ENCODE measurements at places on chromosomes 12 and 14.

- no peak for DNase-seq
Observed at GRCh38 chr12:98594050-98594835, 757 bp downstream of the SLC25A3 start.

DNA sequence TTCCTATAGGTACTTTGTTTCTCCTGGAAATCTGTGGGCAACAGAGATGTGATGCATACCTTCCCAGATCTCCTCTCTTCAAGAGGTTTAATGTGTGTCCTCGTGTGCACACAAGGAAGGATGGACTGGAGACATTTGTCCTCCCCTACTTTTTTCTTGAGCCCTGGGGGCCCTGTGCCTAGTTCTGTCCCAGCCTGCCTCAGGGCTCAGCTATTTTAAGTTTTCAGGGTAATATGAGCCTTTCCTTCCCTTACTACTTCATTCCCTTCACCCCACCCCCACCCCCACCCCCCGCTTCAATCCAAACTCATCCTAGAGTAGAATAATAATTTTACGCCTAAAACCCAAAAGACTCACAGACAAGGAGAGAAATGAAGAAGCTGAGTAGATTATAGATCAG, 446 bp downstream of the STAC3 start:
- no peak for DNase-seq

DNA sequence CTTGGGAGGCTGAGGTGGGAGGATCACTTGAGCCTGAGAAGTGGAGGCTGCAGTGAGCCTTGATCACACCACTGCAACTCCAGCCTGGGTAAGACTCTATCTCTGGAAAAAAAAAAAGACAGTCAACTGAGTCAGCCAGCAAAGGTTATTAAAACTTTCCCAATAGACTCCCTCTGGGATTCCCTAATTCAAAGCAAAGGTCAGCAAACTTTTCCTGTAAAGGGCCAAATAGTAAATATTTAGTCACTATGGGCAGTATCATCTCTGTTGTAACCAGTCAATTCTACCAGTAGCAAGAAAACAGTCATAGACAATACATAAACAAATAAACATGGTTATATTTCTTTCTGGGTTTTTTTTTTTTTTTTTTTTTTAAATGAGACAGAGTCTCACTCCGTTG, 122.5 kb downstream of the IPO8 start:
- DNase-seq: no peak

DNA sequence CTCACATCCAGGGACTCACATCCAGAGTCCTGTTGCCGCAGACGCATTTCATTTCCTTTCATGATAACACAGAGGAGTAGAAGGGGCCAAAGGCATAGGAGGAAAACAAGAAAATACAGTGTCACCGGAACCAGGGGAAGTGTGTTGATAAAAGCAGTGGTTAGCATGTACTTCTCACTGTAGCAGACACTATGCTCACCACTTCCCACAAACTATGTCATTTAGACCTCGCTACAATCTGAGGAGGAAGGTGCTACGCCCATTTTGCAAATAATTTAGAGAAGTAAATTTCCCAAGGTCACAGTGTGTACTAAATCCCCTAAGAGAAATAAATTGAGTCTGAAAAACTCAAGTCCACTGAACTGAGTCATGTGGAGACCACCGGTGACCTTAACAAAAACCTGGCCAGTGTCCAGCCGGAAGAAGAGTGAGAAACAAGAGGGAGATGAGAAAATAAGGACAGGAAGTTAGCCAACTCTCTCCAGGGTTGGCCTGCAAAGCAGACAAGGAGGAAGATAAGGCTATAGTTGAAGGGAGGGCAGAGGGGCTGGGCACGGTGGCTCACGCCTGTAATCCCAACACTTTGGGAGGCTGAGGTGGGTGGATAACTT, 25.8 kb upstream of the TMCC3 start:
- DNase-seq: no peak

GRCh38 chr12:106001105-106001836, 137.5 kb downstream of the NUAK1 start:
- DNase-seq: no peak

DNA sequence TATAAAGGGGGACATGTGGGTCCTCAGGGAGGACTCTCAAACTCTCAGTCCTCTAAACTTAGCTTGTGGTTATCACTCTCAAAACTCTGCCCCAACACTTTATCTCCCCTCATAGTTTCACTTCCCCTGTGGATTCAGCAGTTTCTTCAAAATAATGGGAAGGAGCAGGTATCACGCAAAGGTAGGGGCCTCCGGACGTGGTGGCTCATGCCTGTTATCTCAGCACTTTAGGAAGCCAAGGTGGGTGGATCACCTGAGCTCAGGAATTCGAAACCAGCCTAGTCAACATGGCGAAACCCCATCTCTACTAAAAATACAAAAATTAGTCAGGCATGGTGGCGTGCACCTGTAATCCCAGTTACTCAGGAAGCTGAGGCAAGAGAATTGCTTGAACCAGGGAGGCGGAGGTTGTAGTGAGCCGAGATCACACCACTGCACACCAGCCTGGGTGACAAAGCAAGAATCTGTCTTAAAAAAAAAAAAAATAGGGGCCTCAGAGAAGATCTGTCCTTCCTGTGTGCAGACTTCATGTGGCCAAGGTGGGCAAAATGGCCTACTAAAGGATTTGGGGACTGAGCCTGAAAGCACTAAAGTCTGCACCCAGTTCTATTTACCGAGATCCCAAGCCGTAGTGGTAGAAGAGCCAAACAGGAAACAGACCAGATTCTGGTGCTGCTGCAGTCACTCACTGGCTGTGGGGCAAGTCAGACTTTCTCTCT, 6.4 kb downstream of the ITGB7 start:
- DNase-seq: no peak

GRCh38 chr14:94394581-94395207, 6.3 kb upstream of the SERPINA1 start:
- DNase-seq: no peak

DNA sequence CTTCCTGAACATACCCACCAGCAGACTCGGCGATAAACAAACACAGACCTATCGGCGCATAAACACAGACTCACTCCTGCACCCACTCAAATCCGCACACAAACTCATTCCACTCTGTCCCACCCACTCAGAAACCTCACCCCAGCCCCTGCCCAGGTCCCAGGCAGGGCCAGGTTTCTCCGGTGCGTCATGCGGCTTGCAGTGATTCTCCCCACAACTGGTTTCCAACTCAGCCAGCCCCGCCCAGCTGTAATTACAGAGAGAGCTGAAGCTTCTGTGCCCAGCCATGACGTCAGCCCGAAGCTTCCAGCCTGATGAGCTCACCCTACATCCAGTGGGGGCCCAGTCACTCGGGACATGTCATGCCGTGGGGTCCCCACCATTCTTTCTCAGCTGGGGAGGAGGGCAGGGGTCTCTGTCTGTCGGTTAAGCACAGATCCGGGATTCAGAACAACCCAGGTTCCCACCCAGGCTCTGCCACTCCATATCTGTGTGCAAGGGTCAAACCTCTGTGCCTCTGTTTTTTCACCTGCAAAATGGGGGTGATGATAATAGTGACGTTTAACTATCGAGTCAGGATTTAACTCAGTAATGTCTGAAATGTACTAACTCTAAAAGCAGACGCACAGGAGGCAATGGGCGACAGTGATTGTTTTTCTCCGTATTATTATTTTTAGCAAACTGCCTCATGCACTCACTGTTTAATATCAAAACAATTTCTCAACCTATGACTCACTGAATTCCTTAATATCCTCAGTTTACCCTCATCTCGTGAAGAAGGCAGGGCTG, 2.3 kb upstream of the HSPB8 start:
- DNase-seq: peak; percentile 88

DNA sequence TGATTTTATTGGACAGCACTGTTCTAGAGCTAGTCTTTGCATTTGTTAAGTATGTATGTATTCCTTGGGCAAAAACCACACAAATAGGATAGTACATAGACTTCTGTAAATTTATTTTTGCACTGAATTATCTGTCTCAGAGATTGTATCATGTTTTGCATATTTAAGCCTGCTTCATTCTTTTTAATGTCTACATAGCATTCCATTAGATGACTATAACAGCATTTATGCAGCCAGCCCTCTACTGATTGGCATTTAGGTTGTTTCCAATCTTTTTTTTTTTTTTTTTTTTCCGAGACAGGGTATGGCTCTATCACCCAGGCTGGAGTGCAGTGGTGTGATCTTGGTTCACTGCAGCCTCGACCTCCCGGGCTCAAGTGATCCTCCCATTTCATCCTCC, 34.5 kb downstream of the SYNDIG1L start:
- DNase-seq: no peak

- DNase-seq: peak; percentile 77
Observed at GRCh38 chr14:21383848-21384493, at the start of gene SUPT16H. SUPT16H (minus strand) TSS chr14:21384019; CDS start chr14:21383927, 92 bp downstream.

GRCh38 chr12:104282109-104282508, 21.4 kb upstream of the EID3 start:
- DNase-seq: no peak

- DNase-seq: no peak
Observed at GRCh38 chr14:76268047-76268431, 107.9 kb upstream of the ESRRB start.

DNA sequence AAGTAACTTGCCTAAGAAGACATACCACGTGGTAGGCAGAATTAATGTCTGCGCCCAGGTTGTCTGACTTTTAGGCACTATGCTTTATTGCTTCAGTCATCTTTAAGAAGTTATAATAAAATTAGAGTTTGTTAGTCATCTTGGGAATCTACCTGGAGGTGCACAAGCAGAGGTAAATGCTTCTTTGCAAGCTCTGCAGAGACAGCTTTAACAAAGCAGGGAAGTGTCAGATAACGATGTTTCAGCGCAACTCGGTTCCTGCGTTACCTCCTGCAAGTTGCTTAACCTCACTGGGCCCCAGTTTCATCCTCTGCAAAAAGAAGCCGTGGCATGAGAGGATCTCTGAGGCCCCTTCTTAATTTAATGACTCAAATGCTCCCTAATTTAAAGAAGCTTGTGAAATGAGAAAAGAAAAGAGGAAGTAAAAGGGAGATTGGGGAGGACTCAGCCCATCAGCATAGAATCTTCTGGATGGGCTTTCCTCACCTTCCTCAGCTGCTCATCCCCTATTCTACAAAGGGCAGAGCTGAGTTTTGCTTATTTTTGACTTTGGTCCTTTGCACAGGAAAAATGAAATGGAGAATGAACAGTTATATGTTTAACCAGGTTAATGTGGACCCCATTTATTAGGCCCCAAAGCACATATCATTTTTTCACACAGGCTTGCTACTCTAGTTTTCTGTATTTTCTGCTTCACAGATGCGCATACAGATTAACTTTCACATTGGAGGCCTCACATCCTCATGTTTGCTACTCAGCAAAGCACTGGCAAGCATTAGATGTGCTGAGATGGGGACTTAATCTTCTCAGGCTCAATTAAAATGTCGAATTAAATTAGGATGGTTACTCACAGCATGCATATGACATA, 5.1 kb downstream of the ARHGDIB start:
- no peak for DNase-seq

- no peak for DNase-seq
Observed at GRCh38 chr12:42669553-42669952, 80.0 kb upstream of the PRICKLE1 start.

- no peak for DNase-seq
Observed at GRCh38 chr12:100612606-100613005, 39.1 kb downstream of the GAS2L3 start.

DNA sequence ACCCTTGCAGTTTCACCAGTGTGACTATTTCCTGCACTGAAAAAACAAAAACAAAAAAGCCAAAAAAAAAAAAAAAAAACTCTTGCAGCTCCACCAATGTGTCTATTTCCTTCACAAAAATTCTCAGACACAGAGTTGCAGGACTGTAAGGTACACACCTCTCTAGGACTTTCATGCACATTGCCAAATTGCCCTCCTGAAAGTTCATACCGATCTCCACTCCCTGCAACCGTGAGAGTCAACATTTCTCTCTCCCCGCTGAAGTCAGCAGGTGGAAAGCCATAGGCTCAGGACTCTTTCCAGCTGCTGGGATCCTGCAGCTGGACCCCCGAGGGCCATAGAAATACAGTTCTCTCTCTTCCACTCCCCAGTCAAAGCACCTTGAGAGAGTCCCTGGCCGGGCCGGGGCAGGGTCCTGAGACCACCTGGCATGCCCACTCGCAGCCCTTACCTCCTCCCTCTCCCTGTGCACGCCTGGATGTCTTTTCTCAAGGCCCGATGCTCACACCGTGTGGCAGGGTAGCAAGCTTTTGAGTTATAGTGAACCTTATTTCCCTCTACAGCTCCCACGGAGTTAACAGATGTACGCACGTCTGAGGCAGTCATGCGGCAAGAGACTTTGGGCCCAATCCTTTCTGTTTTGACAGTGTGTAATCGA, 23.6 kb downstream of the MMAB start:
- no peak for DNase-seq

DNA sequence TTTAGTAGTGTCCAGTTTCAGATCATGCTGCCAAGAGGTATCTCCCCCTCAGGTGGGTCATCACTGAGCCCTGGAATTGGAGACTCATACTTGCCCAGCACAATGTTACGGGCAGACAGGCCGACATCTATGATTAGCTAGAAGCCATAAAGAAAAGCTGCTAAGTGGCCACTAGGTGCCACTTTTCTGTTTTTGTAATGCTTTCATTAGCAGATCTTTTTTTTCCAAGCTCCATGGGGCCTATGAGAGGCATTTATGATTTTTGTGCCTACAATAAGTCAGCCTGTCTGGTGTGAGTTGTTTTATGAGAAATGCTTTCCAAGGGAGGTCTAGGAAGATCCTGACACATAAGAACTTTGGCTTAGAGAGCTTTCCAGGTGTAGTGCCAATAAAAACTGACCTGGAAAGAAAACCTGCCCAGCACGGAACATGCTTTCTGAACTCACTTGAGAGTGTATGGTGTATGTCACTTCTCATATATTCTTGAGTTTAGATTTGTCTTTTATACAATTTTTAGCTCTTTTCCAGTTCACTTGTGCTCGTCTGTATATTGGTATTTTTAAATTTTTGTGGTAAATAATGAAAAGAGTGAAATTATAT, 21.8 kb upstream of the SMCO2 start:
- peak; percentile 34 for DNase-seq

DNA sequence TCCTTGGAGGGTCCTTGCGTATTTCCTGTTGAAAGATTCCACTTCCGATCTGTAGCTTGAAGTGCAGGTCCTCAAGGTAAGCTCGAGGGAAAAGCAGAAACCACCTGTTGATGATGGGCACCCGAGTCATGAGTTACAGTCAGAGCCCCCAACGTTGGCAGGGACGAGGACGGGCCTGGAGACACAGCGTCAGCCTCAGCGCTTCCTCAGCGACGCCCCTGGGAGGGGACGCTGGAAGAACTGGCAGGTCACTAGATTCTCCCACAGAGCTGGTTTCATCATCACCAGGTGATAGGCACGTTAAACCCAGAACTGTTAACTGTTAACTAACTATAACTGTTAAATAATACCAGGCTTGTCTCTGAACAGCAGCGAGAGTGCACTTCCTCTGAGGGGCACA, 101.8 kb downstream of the TNFAIP2 start:
- no peak for DNase-seq

- DNase-seq: no peak
Observed at GRCh38 chr14:99554184-99554583, 49.8 kb downstream of the CCDC85C start.

DNA sequence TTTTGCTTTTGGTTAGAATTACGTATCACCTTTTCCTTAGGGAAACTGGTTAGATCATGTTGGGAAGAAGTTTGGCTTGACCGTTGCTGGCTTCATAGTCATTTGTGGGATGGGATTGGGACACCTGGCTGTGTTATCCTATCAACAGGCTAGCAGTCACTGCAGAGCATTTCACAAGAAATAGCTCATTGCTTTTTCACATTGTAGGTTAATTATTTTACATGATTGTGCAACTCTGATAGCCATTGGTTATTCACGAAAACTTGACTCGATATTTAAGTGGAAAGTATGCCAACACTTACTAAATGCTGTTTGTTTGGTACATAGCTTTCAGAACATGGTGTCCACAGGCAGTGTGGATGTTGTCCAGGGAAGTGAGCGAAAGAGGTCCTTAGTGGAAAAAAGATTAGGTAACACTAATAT, 89.4 kb downstream of the NKX2-1 start:
- DNase-seq: no peak

GRCh38 chr12:20489645-20490044, 121.3 kb downstream of the PDE3A start:
- DNase-seq: no peak

All from kidney epithelial cell (primary cell).